ENCODE measurements at places on chromosomes 2 and 18. TPM values are rescaled to one million over a fixed set of nuclear protein-coding genes. Genes with fewer than 3 reads are reported as not detected.

DNA sequence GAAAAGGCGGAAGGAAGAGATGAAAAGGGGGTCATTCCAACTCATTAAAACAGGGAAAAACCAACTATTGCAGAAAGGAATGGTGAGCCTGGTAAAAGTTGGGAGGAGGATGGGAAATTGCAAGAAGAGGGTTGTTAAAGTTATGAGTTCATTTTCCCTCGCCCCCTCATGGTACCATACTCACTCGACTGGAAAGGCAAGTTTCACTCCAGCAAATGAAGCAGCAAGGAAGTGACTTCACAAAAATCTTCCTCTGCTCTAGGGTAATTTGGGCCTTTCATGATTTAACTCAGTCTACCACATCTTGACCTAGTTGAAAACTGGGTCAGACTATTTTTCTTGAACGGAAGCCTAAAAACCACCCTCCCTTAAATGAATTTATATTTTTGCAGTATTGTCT lies 22.8 kb upstream of the DAW1 start:
- no peak for DNase-seq

- DNase-seq, result peak; percentile 62
Observed at GRCh38 chr2:56199492-56199891, 15.7 kb downstream of the CCDC85A start.

DNA sequence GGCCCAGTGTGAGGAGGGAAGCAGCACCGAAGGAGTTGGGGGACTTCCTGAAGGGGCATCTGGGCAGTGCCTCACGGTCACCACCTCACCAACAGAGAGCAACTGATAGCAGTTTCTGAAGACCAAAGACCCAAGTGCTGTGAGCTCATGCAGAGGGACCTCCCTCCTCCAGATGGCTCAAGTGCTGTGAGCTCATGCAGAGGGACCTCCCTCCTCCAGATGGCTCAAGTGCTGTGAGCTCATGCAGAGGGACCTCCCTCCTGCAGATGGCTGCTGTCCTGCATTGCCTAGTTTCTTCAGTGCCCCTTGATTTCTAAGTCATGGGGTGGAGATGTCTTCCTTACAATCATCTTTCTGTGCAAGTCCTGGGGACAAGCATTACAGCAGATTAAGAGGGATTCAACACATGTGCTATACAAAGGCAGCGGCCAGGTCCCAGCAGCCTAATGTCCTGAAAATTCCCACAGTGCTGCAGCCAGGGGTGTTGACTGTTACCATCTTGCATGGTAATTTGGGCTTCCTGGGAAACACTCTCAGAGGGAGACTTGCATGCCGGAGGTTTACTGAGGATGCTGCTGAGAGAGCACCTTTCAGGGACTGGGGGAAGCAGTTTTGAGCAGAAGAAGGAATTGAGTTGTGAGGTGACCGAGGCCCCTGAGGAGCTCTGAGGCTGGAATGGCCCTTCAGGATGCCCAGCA lies 409.3 kb downstream of the GALR1 start:
- DNase-seq, result no peak

Gene SCG2
- 0.56 TPM for total RNA-seq

Gene PDCL3
- total RNA-seq, result 22.8 TPM

Gene RAB12
- total RNA-seq, result 14.9 TPM

Gene SCLY
- total RNA-seq, result 12.2 TPM

Gene WNT6
- not detected for total RNA-seq

Gene IHH
- not detected for total RNA-seq

DNA sequence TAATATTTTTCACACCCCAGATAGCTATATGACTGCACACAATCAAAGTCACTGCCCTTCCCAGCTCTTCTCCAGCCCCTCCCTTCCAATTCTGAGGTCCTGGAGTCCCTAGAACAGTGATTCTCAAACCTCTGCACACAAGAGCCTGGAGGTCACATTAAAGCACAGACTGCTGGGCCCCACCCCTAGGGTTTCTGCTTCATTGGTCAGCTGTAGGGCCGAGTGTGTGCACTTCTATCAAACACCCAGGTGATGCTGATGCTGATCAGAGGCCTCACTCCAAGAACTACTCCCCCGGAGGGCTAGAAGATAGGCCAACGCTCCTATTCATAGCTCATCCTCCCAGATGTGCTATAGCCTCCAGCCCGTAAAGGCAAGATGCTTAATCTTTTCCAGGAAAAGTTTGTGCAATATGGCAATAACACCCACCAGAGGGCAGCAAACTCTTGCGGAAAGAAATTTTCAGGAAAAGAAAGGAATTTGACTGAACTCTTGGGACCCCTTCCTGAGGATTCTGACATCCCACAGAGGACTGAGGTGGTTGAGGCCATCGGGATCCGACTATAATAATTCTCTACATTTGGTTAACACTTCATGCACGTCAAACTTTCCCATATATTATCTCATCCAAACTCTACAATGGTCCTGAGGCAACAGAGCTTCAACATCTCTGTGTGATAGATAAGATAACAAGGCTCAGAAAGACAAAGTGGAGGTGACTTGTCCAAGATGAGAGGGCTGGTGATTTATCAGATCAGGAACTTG lies 194.2 kb upstream of the PKDCC start:
- DNase-seq, result peak; percentile 65

All from IMR-90 (cell line).